Lung microvascular endothelial cell (primary cell): ENCODE measurements at places on chromosomes 12 and 14.

- DNase-seq, result no peak
Measured at GRCh38 chr14:44963044-44963528, 1.1 kb downstream of the TOGARAM1 start.

- no peak for DNase-seq
Measured at GRCh38 chr12:108400481-108400880, 61.4 kb upstream of the CMKLR1 start.

DNA sequence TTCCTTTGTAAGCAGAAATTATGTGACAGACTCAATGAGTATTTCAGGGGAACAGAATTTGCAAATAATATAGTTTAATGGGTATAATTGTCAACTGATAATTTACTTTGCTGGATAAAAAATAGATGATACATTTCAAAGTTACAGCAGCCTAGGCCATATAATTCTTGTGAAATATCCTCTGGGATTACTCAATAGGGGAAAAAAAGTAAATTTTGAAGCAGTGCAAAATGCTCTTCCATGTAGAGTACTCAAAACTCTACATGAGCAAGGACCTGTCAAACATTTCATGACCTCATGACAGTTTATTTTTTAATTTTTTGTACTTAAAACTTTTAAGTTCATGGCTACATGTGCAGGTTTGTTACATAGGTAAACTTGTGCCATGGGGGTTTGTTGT is 163.3 kb downstream of the DACT1 start:
- DNase-seq, result no peak

DNA sequence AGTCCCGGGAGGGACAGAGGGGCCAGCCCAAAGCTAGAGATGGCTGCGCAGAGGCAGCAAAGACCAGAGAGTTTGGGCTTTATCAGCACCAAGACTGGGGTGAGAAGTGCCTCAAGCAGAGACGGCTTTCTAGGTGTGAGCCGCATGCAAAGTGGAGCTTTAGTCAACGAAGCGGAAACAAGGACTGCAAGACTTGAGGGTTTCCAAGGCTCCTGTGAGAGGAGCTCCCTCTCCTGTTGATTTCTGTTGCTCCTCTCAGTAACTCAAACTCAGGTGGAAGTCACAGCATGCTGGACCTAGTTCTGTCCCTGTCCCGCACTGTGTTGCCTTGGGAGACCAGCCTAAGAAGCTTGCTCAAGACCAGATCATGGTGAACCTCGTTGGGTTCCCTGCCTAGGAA is 327.8 kb downstream of the MED13L start:
- DNase-seq, result no peak

DNA sequence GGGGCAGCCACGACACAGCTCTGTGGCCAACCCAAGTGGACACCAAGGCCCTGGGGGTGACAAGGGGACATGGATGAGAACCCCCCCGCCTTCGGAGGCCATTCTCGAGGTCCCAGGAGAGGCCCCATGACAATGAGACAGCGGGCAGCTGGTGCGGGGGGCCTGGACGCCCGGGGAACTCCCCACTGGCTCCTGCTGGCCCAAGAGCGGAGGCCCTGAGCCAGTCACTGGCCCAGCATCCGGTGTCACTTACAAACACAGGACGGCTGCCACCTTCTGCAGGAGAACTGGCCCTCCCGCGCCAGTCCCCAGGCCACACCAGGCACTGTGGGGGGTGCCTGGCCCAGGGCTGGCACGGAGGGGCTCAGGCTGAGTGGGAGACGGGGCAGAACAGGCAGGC is 51.4 kb downstream of the NCOR2 start:
- DNase-seq, result no peak

DNA sequence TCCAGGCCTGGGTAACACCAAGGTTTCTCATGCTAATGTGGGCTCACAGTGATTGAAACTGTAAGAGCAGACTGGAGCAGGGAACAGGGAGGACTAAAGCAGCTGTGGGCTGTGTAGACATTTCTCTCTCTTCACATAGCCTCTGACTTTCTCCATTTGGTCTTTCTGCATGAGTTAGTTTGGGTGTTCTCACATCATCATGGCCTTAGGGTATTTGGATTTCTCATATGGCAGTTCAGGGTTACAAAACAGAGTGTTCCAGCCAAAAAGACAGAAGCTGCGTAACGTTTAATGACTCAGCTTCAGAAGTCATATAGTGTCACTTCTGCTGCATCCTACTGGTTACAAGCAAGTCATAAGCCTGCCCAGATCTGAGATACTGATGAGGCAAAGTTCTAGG is 52.0 kb upstream of the OSBPL8 start:
- no peak for DNase-seq

DNA sequence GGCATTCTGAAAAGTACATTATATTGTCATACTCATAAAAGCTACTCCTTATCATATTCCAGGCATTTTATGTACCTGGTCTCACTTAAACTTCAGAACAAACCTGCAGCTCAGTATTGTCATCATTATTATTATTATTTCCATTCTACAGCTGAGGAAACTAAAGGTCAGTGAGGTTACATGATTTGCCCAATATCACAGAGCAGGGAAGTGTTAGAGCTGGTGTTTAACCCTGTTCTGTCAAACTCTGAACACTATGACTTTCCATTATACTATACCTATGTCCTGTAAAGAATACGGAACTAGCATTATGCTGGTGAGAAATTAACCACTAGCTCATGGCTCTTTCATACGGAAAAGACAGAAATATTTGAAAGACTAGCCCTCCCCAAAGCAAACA is 56.4 kb downstream of the STON2 start:
- peak; percentile 88 for DNase-seq

GRCh38 chr12:123767613-123768012 is 5.5 kb downstream of the DNAH10 start:
- no peak for DNase-seq

GRCh38 chr14:50801706-50802105 is 29.3 kb downstream of the NIN start:
- DNase-seq, result peak; percentile 43

DNA sequence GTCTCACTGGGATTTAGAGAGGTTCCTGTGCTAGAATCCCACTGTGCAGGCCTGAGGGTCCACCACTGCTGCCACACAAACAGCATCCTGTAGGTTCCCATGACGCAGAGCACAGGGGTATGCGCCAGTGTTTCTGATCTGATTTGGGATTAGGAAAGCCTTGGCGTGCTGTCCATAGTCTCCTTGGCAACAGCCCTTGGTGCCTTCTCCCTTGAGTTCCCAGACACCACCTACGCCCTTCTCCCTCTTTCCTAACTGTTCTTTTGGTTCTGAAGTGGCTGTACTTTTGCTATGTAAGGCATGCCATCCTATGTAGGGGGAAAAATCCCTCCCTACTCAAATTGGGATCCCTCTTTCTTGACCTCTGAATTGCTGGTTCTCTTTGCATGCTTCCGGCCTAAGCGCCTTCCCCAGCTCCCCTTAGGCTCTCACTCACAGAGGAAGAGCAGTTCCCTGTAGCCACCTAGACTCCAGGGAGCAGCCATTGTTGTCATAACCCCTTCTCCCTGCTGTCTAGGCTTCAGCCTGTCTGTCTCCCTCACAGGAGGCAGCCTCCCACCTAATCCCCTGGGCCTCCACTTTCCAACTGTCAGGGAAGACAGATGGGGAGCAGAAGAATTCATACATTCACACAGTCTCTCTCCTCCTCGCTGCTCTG is 14.8 kb upstream of the RIC8B start:
- DNase-seq, result no peak

GRCh38 chr14:60067882-60068281 is 23.8 kb upstream of the PCNX4 start:
- no peak for DNase-seq

GRCh38 chr12:122866379-122866778 is 29.5 kb downstream of the VPS37B start:
- DNase-seq, result no peak

GRCh38 chr12:111398530-111398929 is 7.2 kb upstream of the SH2B3 start:
- DNase-seq, result no peak

DNA sequence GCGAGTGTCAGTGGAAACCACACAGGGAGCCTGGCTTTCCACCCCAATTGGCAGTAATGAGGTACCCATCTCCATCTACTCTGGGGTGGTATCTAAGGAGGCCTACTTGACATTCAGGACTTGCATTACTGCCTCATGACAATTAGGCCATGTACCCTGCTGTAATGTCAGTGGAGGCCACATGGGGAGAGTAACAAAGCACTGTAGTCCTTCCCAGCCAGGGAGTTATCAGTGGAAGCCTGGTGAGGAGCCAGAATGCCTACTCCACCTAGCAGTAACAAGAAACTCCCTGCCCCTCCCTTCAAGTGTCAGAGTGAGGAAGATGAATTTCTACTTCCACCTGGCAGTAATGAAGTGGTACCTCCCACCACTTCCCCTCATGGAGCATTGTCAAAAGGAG is 12.5 kb downstream of the TIMM9 start:
- peak; percentile 6 for DNase-seq

GRCh38 chr12:818733-819132 is 66.4 kb downstream of the WNK1 start:
- peak; percentile 16 for DNase-seq

- DNase-seq, result no peak
Measured at GRCh38 chr14:90649083-90649482, 167.1 kb downstream of the TTC7B start.

- peak; percentile 24 for DNase-seq
Measured at GRCh38 chr12:79250960-79251755, 386.6 kb downstream of the SYT1 start.

DNA sequence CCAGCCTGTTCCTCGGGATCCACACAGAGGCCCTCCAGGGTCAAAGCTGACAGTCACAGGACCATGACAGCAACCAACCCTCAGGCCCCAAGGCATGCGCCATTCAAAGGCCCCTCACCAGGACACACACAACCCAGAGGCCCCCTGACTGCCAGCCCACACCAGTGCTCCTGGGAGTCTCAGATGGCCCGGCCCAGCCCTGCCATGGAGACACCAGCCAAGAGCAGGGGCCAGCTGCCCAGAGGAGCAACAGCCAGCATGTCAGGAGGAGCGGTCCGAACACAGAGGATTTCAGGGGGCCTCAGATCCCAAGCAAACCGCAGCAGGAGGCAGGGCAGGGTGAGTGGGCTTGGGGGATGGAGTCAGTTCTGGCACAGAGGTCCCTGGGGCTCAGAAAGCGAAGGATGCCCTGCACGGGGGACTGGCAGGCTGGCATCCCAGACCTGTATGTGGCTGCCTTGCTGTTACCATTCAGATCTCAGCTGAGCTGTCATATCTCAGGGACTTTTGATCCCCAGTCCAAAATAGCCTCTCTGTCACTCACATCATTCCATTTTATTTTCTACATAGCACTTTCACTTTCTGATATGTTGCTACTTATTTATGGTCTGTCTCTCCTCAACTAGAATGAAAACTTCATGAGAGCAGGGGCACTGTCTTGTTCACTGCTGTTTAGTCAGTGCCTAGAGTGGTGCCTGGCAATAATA is 4.8 kb downstream of the TMEM229B start:
- DNase-seq, result no peak

GRCh38 chr12:108612788-108613282 is 15.0 kb upstream of the TMEM119 start:
- no peak for DNase-seq

DNA sequence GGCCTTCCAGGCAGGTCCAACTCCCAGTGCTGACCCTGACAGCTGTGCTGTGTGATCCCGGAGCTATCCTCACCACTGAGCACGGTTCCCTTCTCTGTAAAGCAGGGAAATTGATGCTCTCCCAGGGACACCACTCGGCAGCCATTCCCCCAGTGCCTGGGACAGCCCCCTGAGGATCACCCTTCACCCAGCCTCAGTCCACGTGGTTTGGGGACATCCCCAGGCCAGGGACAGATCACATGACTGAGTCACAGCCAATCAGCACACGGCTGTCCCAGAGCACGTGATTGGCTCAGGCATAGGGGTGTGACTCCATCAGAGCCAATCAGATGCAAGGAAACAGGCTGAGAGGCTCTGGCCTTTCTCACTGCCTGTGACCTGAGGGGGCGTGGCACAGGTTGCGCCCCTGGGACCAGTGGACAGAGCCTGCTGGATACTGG is 68.8 kb upstream of the SFSWAP start:
- no peak for DNase-seq
